CD8-positive, alpha-beta memory T cell (primary cell): ENCODE measurements at places on chromosomes 2 and 18.

GRCh38 chr2:180456801-180457200 is 449.7 kb upstream of the CWC22 start:
- DNase-seq, result no peak

DNA sequence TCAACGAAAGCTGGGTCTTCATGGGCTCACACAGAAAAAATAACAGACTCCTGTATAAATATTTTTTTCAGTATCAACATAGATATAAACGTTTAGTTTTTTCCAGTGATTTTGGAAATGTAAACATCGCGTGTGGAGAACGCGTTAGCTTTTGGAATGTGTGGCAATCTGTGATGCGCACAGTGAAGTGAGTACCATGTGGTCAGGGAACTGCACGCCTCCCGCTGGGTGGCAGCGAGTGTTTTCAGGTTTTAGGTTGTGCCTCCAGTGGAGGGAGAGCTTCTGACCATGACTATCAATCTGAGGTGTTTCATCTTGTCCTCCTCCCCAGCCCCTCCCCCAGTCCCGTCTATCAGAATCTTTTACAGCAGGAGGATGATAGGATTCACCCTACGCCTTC is 127.8 kb downstream of the ARHGAP28 start:
- DNase-seq, result no peak

DNA sequence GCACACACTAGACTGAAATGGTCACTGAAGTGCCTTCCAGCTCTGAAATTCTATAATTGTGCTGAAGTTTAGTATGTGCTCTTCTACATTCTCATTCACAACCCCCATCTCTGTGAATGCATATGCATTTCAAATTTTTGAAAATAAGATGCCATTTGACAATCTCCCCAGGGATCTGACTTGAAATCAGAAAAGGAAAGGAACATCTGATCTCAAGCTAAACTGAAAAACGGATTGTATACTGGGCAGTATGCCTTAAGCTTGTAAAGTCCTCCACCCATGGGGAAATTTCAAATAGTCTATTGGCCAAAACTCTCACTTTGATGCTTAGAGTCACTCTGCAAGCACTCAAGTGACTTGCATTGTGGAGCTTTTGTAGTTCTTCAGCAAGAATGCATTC is 22.9 kb downstream of the FAP start:
- no peak for DNase-seq

DNA sequence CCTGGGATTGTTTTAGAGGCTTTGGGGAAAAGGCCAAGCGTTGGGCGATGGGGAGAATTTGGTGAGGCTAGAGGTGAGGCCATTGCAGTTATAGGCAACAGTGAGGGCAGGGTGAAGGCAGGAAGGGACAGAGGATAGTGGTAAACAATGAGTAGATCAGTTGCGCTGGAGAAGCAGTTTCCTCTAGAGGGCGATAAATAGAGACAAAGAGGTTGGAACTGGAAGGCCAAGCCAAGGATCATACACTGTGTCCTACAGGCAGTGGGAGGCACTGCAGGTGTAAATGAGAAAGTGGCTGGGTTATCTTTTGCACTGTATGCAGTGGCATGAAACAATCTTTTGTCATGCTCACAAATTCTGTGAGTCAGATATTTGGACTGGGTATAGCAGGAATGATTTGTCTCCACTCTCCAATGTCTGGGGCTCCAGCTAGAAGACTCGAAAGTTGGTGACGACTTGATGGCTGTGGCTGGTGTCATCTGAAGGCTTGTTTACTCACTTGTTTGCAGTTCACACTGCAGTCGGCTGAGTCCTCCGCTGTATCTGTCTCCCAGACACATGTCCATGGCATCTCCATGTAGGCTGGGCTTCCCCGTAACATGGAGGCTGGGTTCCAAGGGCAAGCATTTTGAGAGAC is 82.1 kb downstream of the TNP1 start:
- no peak for DNase-seq

- DNase-seq, result no peak
These were observed 526.8 kb downstream of the XIRP2 start for GRCh38 chr2:167415068-167415467.

GRCh38 chr2:113164930-113165585 is 8.7 kb upstream of the PSD4 start:
- DNase-seq, result no peak

- DNase-seq, result no peak
These were observed 98.6 kb downstream of the LNPK start for GRCh38 chr2:175903384-175903936.

DNA sequence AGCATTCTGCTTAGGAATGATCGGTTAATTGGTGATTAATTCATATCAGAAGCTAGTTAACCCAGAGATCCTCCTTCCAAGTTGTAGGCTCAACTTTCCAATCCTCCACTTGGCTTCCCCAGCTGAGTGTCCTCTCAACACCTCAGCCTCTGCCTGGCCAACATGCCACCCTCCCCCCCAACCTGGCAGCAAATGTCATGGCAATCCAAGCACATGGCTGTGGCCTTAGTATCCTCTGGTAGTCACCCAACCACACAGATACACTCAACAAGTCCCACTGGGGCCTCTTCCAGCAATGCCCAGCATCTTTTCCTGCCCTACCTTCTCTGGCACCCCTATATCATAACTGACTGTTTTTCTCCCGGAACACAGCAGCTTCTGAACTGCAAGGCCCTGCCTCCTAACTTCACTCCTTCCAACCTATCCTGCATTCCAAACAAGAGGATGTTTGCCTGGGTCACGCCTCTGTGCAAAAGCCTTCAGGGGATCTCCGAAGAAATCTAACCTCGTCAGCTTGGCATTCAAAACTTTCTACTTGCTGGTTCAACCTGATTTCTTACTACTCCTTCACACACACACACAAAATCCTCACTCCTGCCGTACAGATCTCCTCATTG is 195.0 kb downstream of the CYP26B1 start:
- DNase-seq, result no peak
